Airway epithelial cell (primary cell): ENCODE measurements at places on chromosomes 1 and 21. TPM values are rescaled to one million over a fixed set of nuclear protein-coding genes. Genes with fewer than 3 reads are reported as not detected.

The LEMD1 gene
- 1.4 TPM in 1 of 2 replicates, not detected in the other for total RNA-seq

The PTPN7 gene
- not detected in 2 replicates for total RNA-seq

The SPATA1 gene
- 16.8 TPM in 1 of 2 replicates, not detected in the other for total RNA-seq

The TSEN15 gene
- 30.1 and 31.2 TPM in 2 replicates for total RNA-seq

The RIPPLY3 gene
- total RNA-seq = 0.70 and 1.1 TPM in 2 replicates

The RHBDL2 gene
- 12.6 and 15.3 TPM in 2 replicates for total RNA-seq

The FCGR3A gene
- total RNA-seq = not detected in 2 replicates

The HTR6 gene
- not detected in 2 replicates for total RNA-seq

The S100B gene
- total RNA-seq = 0.42 TPM in 1 of 2 replicates, not detected in the other

The ADCY10 gene
- not detected in 2 replicates for total RNA-seq

The BRINP3 gene
- total RNA-seq = not detected in 2 replicates

The RCSD1 gene
- not detected in 2 replicates for total RNA-seq

The RXFP4 gene
- total RNA-seq = not detected in 2 replicates

The TBX15 gene
- not detected in 2 replicates for total RNA-seq

The KCNK1 gene
- 9.0 and 13.4 TPM in 2 replicates for total RNA-seq

The TTLL10 gene
- not detected in 2 replicates for total RNA-seq

The THEM5 gene
- 0.99 and 2.3 TPM in 2 replicates for total RNA-seq

The KCNJ9 gene
- total RNA-seq = not detected in 2 replicates

The IL20 gene
- total RNA-seq = not detected in 2 replicates

The RHD gene
- total RNA-seq = not detected in 2 replicates

The NBPF4 gene
- not detected in 2 replicates for total RNA-seq

The DNM3 gene
- 2.0 and 2.8 TPM in 2 replicates for total RNA-seq

The AIM2 gene
- total RNA-seq = not detected in 2 replicates

The CFHR1 gene
- not detected in 2 replicates for total RNA-seq

The SLAMF7 gene
- total RNA-seq = 0.14 and 0.99 TPM in 2 replicates

The SPRR2A gene
- total RNA-seq = 8.3 and 8.4 TPM in 2 replicates

The UBXN10 gene
- 0.23 TPM in 1 of 2 replicates, not detected in the other for total RNA-seq

The HES3 gene
- 0.78 TPM in 1 of 2 replicates, not detected in the other for total RNA-seq

The CSF3R gene
- total RNA-seq = not detected in 2 replicates

The DCAF6 gene
- 25.1 and 30.3 TPM in 2 replicates for total RNA-seq

The UBE2U gene
- not detected in 2 replicates for total RNA-seq

The PRXL2B gene
- 18.0 and 30.4 TPM in 2 replicates for total RNA-seq

The CACYBP gene
- total RNA-seq = 115 and 122 TPM in 2 replicates

The ERICH3 gene
- total RNA-seq = 0.07 TPM in 1 of 2 replicates, not detected in the other

The ADAM30 gene
- 0.23 TPM in 1 of 2 replicates, not detected in the other for total RNA-seq

The GUCA2B gene
- total RNA-seq = not detected in 2 replicates

The C1orf115 gene
- total RNA-seq = 1.9 TPM in 2 replicates

The IL10 gene
- not detected in 2 replicates for total RNA-seq

The TAS1R3 gene
- total RNA-seq = 0.05 and 0.07 TPM in 2 replicates

The CIART gene
- 4.1 and 6.1 TPM in 2 replicates for total RNA-seq

The PRAMEF20 gene
- not detected in 2 replicates for total RNA-seq

The IGSF9 gene
- 42.0 and 44.1 TPM in 2 replicates for total RNA-seq

The OR2T12 gene
- not detected in 2 replicates for total RNA-seq

The SPRR2G gene
- not detected in 2 replicates for total RNA-seq

The GJA5 gene
- 0.07 and 3.0 TPM in 2 replicates for total RNA-seq

The CASQ1 gene
- not detected in 2 replicates for total RNA-seq

The PKP1 gene
- total RNA-seq = 256 and 357 TPM in 2 replicates

The LDLRAD1 gene
- 0.35 and 0.42 TPM in 2 replicates for total RNA-seq

The PCAT6 gene
- total RNA-seq = 0.93 and 2.9 TPM in 2 replicates

The ZRANB2 gene
- total RNA-seq = 25.0 and 38.4 TPM in 2 replicates

The NHLH1 gene
- not detected in 2 replicates for total RNA-seq

The L1TD1 gene
- 0.74 and 1.1 TPM in 2 replicates for total RNA-seq

The IGSF3 gene
- total RNA-seq = 61.4 and 79.1 TPM in 2 replicates

The ARV1 gene
- 20.7 and 24.1 TPM in 2 replicates for total RNA-seq

The C4BPB gene
- total RNA-seq = not detected in 2 replicates

The KRTAP19-3 gene
- total RNA-seq = not detected in 2 replicates

The PTCH2 gene
- total RNA-seq = not detected in 2 replicates
